ENCODE measurements at places on chromosomes 13 and 19.

DNA sequence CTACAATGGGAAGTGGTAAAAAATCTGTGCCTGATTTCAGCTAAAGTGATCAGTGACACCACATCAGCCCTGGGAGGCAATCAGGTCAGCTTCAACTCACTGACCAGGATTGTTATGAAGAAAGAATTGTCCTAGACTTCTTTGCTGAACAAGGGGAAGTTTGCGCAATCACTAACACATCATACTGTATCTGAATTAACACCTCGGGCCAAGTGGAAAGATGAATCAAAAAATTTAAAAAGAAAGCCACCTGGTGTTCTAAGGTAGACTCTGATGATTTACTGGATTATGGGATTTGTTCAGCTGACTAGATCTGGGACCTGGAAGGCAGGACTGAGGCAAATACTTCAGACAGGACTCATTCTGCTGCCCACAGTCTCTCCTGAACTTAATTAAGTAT is 161.8 kb downstream of the DIAPH3 start:
- no peak for DNase-seq

- DNase-seq: no peak
Measured at GRCh38 chr19:6108721-6109633, 1.3 kb downstream of the RFX2 start.

GRCh38 chr19:12770922-12771321 is 4.4 kb downstream of the HOOK2 start:
- DNase-seq: no peak

GRCh38 chr19:38562096-38562495 is 55.7 kb downstream of the MAP4K1 start:
- DNase-seq: no peak

DNA sequence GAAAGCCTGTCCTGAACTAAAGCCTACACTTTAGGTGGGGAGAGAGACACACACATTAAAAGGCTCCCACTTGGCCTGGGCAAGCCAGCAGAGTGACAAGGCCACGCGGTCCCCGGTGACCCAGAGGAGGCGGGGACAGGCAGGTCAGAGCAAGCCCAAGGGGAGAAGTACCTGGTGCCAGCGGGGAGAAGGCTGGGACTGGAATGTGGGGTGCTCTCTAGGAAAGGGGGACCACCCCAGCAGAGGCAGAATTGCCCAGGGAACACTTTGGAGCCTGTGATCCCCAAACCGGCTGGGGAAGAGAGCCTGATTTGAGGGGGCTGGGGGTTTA is 82.3 kb downstream of the RAB20 start:
- no peak for DNase-seq

Measured in SW 1271 (cell line).